ENCODE measurements at places on chromosomes 7 and 10.
A peak's percentile ranks its signal among the peaks of the same experiment; 100 is the strongest.

- DNase-seq, result no peak
These were observed 15.5 kb upstream of the OSBPL3 start for GRCh38 chr7:24995466-24995865.

- DNase-seq, result peak; percentile 45
These were observed at the start of gene SGCE for GRCh38 chr7:94655848-94656657. TSS of gene SGCE (minus strand) at chr7:94656133. CDS start at chr7:94656098, 35 bp downstream.

DNA sequence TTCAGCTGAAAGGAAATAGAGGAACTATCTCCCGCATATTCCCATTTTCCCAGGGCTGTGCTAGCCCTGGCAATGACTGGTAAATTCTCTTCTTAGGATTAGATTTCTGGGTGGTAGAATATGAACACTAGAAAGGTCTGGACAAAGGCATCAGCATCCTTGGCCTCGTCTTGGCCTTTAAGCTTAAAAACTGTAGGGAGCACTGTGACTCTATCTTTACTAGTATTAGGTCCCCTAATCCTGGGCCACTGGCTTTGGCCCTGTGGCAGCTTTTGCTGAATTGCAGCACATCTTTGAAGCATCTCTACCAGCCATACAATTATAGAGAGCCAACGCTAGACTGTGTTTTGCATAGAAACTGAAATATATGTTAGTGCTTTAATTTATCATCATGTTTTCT, 41.5 kb upstream of the EBLN1 start:
- DNase-seq, result peak; percentile 25

GRCh38 chr7:158837790-158838637, 8.7 kb upstream of the ESYT2 start:
- no peak for DNase-seq

DNA sequence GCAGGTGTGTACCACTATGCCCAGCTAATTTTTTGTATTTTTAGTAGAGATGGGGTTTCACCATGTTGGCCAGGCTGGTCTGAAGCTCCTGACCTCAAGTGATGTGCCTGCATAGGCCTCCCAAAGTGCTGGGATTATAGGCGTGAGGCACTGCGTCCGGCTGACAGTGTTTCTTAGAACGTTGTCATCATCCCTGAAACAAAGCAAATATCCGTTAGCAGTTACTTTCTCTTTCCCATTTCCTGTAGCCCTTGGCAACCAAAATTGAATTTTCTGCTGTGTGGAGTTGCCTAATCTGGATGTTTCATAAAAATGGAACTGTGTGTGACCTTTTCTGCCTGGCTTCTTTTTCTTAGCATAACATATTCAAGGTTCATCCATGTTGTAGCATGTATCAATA, 22.4 kb downstream of the ZNF33A start:
- DNase-seq, result no peak

DNA sequence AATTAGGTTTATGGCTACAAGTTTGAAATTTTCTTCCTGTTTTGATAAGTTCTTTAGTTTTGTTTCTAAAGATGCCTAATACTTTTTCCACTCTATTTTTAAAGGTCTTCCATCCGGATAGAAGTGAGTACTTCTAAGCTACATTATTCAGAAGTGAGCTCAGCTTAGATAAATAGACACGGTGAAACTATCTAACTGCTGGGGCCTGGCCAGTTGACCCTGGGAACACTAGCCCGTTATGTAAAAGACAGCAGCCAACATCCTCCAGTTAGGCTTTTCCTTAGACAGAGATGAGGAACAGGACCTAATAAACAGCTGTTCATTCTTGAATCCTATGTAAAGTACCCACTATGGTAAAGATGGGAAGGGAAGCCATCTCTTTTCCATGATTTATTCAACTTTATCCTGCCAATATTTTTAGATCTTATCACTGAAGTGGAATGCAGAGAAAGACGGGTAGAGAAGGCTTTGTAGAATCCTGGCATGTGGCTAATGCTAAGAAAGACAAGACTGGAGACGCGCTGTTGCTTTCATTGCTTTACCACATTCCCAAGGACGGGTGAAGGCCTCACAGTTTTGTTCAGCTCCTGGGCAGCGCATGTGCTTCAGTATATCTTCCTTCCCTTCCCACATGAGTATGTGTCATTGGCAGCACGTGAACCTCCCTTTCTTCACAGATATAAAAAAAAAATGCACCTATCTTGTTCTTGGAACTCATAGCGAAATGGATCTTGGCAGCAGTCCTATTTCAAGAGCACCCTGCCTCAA, 340.0 kb upstream of the MEOX2 start:
- no peak for DNase-seq

DNA sequence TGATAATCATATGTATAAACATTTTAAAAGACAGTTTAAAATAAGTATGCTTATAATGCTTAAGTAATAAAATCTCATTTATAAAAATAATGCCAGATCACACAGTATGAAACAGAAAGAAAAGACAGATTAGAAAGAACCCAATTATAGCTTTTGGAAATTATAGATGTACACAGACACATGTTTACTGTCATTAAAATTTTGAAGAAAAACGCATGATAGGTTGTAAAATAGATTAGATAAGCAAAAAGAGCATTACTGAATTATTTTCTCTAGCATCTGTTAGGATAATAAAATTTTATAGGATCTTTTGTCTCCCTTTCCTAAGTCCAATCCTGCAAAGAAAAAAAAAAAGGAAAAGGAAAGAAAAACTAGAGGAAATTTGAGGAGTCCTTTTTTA, 1107.3 kb upstream of the LRRN3 start:
- no peak for DNase-seq

- DNase-seq, result no peak
These were observed 154.0 kb downstream of the PLXDC2 start for GRCh38 chr10:19970256-19970655.

GRCh38 chr10:22713853-22714478, 412 bp downstream of the PIP4K2A start:
- peak; percentile 55 for DNase-seq

- no peak for DNase-seq
These were observed 91.7 kb downstream of the CFAP58 start for GRCh38 chr10:104445359-104445758.

DNA sequence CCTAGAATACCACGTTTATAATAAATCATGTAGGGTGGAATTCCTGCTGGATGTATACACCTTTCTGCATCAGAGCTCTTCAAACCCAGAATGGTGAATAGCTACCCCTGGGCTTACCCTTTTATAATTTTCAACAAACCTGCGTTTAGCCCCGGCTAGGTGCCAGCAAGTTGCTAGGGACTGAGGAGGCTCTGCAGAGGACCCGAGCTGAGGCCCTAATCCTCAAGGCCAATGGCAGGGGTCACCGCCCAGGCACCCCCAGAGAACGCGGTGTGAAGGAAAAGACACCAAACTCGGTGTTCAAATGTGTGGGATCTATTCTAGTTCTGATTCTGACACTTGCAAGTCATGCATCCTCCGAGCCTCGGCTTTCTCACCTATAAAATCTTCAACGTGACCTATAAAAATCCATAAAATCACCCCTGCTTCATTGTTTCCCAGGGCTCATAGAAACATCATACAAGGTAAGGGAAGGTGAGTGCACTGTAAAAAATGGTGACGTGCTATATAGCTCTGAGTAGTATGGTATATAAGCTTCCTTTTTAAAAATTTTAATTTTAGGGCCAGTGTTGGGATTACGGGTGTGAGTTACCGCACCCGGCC, 2.5 kb upstream of the ANXA11 start:
- DNase-seq, result no peak

DNA sequence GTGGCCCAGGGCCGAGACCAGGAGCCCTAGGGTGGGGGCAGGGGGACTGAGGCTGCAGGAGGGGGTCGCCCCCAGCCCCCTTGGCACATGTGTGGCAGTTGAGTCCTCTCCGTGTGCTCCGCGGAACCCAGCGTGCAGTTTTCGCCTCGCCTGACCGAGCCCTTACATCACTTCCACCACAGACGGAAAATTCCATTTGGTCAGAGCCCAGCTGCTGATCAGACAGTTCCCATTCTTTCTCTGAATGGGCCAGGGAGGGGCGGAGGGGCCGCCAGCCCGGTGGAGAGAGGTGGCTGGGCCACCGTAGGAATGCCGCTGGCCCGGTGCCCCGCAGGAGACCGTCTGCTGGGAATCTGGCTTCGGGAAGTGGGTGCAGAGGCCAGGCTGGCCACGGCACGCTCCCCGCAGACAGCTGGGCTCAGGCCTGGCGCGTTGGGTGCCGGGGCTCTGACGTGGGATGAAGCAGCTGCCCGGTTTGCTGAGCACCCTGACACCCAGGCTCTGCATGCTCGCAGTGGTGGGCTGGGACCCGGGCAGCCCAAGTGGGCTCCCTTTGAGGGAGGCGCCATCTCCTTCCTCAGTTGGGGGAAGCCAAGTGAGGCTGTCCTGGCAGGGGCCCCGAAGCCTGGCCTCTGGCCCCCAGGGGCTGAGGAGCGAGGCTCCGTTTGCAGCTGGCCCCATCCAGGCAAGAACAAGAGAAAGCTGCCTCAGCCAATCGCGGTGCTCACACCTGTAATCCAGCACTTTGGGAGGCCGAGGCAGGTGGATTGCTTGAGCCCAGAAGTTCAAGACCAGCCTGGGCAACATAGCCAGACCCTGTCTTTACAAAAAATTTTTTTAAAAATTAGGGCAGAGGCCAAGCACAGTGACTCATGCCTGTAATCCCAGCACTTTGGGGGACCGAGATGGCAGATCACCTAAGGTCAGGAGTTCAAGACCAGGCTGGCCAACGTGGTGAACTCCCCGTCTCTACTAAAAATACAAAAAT, 9.9 kb downstream of the TTYH3 start:
- DNase-seq, result no peak

DNA sequence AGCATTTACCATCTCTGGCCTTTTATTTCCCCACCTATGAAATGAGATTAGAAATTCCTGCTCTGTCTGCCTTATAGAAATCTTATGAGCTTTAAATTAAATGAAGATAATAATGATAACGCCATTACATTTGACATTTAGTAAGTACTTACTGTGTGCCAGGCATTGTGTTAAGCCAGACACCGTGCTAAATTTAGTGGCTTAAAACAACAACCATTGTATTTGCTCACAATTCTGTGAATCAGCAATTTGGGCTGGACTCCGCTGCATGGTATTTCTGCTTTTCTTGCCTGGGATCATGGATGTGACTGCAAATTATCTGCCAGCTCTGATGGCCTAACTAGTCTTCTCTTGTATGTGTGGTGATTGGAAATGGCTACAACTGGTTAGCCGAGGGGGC, 56.4 kb upstream of the CCDC6 start:
- DNase-seq, result no peak

- no peak for DNase-seq
These were observed 149.2 kb downstream of the XPNPEP1 start for GRCh38 chr10:109774121-109774440.

- no peak for DNase-seq
These were observed 80.8 kb downstream of the UPF2 start for GRCh38 chr10:11961771-11962170.

DNA sequence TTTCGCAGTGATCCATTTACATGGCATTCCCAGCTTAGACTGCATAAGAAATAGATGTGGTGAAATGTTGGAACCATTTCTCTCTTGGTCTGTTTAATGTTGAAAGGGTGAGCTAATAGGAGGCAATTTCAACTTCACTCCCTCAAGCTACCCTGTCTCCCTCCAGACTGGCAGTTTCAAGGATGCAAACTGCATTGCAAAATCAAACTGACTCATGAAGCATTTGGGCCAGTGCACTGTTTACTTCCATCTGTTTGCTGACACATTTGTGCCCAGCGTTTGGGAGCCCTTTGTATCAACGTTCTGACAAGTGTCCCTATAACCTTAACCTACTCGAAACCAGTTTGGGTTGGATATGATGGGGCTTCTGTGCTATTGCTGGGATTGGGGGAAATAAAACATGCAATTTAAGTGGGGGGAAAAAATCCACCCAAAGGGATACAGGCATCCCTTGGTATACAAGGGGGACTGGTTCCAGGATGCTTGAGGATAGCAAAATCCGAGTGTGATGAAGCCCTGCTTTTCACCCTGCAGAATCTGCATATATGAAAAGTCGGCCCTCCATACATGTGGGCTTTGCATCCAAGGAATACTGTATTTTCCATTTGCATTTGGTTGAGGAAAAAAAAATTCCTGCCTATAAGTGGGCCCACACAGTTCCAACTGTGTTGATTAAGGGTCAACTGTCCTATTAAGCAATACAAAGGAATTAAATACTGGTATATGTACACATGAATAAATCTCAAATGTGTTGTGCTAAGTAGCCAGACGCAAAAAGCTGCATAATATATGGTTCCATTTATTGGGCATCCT, 15.6 kb downstream of the RHEB start:
- no peak for DNase-seq

DNA sequence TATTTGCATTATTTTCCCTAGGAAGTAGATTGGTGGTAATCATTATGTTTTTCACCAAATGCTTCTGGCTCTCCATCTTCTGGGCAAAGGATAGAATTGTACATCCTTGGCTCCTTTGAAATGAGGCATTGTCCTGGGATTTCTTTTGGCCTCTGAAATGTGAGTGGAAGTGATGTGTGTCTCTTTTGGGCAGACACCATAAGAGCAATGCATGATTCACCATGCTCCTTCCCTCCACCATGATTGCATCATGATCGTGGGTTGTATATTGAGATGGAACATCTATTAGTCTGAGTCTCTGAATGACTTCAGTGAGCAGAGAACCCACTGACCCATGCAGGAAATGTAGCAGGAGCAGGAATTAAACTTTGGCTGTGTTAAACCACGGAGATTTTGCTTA, 49.2 kb downstream of the ADRA2A start:
- DNase-seq, result no peak

DNA sequence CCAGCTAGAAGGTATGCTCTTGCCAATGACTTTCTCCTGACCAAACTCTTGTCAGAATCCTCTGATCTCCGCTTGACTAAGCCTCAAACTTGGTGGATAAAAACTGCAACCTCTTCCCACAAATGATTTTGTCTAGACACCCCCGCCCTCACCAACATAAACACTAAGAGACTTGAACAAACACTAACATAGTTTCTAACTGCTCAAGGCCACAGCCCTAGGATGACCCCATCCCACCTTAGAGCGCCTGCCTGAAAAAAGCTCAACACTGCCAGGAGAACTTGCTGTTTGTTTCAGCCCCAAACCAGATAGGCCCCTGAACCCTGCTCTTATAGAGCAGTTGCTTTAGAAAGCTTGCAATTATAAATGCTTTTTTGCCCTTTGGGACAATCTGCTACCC, 71.8 kb downstream of the LRRN3 start:
- no peak for DNase-seq

DNA sequence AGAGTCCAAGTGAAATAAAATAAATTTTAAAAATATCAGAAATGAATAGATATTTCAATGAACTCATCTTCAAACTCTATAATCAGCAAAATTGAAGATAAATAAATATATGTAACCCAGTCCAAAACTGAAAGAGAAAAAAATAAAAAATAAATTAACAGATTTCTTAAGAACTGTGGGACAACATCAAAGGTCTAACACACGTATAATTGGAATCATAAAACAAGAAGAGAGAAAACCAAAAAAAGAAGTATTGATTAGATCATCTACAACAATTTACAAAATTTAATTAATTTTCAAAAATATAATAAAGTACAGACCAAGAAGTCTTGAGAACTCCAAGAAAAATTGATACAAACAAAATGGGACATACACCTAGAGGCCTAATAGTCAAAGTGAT, 625.8 kb upstream of the SORCS1 start:
- DNase-seq, result no peak

Data from activated CD8-positive, alpha-beta T cell treated with anti-CD3 and anti-CD28 coated beads, Interleukin-2, amount 10 ng/mL, durations not matched to agents 7 days and 5 days (primary cell).